ENCODE measurements at places on chromosomes 13 and 19. TPM values are rescaled to one million over a fixed set of nuclear protein-coding genes. Genes with fewer than 3 reads are reported as not detected.

The TRPC4 gene
- 16.8 TPM for total RNA-seq

The ADM5 gene
- total RNA-seq: 1.4 TPM

The ADAMTSL5 gene
- not detected for total RNA-seq

The OSCAR gene
- 0.46 TPM for total RNA-seq

The S1PR5 gene
- not detected for total RNA-seq

The SLC17A7 gene
- total RNA-seq: 1.2 TPM

The ADAMTS10 gene
- total RNA-seq: 42.7 TPM

The FGF21 gene
- not detected for total RNA-seq

The GAMT gene
- total RNA-seq: 22.1 TPM

The PRTN3 gene
- total RNA-seq: 1.8 TPM

The SHD gene
- total RNA-seq: 10.1 TPM

The FREM2 gene
- 4.6 TPM for total RNA-seq

The STOML3 gene
- total RNA-seq: 1.6 TPM

The ZNF135 gene
- 13.4 TPM for total RNA-seq

The KLF1 gene
- total RNA-seq: 0.69 TPM

The RETN gene
- 0.92 TPM for total RNA-seq

The NECTIN2 gene
- 27.5 TPM for total RNA-seq

The PABPC3 gene
- 0.69 TPM for total RNA-seq

The TMPRSS9 gene
- total RNA-seq: 0.23 TPM

The DNAJC15 gene
- 23.1 TPM for total RNA-seq

The TRAPPC2B gene
- 20.5 TPM for total RNA-seq

All from diencephalon (tissue), 1 donor.